Right ventricle myocardium inferior (tissue), 1 donor: ENCODE measurements at places on chromosomes 4 and X.

- DNase-seq: no peak
These were observed 44.6 kb upstream of the LEF1 start for GRCh38 chr4:108213308-108213707.

- DNase-seq: no peak
These were observed 41.1 kb upstream of the WDR1 start for GRCh38 chr4:10157478-10158332.

GRCh38 chrX:148363471-148364235 lies 136.8 kb upstream of the AFF2 start:
- DNase-seq: no peak

DNA sequence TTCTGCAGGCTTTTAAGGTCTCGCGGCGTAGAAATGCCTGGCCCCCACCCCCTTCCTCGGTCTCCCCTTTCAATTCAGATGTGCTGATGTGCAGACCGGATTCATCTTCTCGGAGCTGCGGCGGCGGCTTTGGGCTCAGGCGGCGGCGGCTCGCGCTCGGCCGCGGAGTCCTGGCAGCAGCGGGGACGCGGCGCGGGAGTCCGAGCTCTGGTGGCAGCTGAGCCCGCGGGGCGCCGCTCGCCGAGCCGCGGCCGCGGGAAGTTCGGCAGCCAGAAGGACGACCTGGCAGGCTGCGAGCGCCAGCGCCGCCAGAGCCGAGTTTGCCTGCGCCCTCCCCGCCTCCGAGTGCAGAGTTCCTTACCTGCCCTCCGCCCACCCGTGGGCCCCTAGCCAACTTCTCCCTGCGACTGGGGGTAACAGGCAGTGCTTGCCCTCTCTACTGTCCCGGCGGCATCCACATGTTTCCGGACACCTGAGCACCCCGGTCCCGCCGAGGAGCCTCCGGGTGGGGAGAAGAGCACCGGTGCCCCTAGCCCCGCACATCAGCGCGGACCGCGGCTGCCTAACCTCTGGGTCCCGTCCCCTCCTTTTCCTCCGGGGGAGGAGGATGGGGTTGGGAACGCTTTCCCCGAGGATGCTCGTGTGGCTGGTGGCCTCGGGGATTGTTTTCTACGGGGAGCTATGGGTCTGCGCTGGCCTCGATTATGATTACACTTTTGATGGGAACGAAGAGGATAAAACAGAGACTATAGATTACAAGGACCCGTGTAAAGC lies 448 bp downstream of the TLL1 start:
- DNase-seq: peak; percentile 71

- DNase-seq: no peak
These were observed 7.3 kb downstream of the SUV39H1 start for GRCh38 chrX:48703642-48704481.

GRCh38 chr4:76712564-76712963 lies 185.4 kb downstream of the SOWAHB start:
- DNase-seq: no peak

GRCh38 chr4:158065603-158066002 lies 107.2 kb downstream of the GASK1B start:
- DNase-seq: no peak

- no peak for DNase-seq
These were observed 63.8 kb upstream of the ANXA10 start for GRCh38 chr4:168028568-168028967.

DNA sequence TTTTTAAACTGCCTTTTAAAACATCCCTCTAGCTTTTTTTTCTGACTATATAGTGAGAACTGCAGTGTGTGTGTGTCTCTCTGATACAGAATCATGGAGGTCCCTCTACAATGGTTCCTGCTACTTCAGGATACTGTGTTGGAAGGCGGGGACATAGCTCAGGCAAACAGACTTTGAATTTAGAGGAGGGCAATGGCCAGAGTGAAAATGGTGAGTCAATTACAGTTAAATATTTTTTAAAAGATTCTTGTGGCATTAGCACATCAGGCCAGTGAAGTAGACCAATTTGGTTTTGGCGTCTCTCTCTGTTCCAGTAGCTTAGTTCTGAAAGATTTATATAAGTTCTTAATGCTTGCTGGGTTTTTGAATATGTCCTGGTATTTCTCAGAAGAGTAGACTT lies 47.1 kb downstream of the ALG13 start:
- DNase-seq: no peak

- no peak for DNase-seq
These were observed 71.5 kb downstream of the AFF1 start for GRCh38 chr4:87006426-87006675.

DNA sequence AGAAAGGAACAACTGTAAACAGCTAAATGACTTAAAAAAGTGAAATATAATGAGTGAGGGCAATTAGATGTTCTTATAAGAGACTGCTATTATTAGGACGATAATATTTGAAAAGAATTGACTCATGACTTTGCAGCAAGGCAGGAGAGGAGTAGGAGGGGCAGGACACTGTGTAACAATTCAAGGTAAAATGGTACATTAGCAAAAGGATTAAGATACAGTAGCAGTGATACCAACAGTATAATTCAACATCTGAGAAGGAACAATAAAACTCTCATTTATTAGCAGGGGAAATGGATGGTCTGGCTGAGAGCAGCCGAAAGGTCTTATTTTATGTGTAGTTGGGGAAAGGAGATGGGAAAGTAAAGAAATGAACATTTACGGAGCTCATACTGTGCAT lies 315.5 kb upstream of the BOD1L1 start:
- no peak for DNase-seq

DNA sequence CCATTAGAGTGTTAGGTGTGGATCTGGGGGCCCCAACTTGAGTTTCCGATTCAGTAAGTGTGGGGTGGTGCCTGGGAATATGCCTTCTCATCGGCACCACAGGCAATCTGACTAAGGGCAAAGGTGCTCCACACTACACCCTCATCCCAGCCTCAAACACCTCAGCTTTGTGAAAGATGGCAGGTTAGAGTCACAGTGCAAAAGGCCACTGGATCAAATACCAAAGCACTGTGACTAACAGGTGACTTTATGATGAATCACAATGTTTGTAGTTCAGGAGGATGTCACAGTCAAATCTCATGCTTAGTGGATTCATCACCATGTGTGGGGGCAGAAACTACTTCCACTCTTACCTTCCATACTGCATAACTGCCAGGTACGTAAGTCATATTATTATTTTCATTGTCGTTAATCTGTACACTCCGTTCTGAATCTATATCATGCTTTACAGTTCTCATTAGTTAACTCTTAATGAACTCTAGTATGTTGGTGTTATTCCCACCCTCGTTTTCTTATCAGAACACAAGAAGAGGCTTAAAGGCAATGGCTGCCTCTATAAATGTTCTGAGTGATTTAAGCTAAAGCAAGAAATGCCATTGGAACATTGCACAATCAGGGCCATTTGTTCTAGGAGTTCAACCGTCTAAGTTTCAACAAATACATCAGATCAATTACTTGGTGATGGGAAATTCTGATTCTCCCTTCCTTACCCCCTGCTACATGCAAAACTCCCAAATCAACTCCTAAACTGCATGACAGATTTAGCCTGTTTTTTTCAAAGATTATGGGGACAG lies 50.2 kb downstream of the PRKG2 start:
- DNase-seq: no peak

DNA sequence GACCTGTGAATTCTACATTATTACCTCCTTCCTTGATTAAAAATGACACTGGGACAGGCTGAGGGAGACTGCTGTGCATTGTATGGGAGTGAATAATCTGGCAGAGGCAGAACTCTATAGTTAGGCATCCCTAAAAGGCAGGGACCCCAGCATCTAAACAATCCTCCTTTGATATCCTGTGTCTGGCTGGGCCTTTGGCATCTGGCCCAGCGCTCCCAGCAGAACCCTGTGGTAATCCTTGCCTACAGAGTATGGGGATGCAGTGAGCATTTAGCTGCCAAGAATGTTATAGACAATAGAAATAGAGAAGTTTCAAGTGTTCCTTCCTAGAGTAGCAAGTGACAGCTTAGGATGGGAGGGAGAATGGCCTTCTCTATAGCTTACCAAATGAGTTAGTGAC lies 38.5 kb downstream of the ZCCHC12 start:
- DNase-seq: no peak

DNA sequence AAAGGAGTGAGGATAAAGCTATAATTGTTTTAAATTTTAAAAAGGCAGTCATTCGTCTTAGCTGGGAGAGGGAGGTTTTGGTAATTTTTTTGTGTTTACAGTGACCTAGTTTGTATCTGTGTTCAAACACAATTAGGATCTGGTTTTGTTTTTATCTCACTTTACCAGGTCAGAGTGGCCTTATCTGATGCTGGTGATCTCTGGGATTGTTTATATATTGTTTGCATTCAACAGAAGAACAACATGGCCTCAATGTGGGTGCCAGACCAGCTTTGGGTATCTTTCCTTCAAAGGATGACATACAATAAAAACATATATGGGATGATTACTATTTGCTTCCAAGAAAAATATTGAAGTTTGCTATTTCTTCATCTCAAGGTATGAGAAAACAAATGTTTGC lies 272.2 kb upstream of the UGT8 start:
- no peak for DNase-seq

DNA sequence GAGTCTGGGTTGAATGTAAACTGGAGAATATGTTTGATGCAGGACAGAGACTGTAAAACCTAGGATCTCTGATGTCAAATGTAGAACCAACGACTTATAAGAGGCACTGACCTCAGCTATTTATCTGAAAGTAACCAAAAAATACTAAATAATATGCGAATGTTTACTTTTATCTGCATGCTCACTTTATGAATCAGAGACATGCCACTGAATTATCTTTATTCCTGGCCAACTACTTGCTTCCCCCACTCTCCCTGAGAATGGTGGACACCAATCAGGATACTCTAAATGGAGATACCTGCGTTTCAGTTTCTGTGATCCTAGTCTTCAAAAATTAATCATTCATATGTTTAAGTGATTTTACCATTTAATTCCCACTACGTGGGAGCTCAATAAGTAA lies 1038.4 kb upstream of the PABPC4L start:
- DNase-seq: no peak

DNA sequence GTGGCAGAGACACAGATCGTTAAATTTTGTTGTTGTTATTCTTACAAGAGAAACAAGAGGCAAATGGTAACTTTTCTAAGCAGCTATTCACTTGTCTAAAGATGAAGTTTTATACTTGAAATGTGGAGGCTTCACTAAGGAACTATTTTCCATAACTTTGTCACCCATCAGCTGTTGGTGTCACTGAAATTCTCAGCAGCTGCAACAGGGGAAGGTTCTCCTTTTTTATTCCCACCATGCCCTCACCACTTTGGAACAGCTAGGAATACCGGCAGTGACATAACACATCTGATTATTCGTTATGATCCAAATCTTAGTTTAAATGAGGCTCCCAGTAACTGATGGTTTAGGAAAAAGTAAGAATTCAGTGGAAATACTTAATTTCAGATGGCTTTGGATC lies 147.0 kb upstream of the LEF1 start:
- DNase-seq: no peak

DNA sequence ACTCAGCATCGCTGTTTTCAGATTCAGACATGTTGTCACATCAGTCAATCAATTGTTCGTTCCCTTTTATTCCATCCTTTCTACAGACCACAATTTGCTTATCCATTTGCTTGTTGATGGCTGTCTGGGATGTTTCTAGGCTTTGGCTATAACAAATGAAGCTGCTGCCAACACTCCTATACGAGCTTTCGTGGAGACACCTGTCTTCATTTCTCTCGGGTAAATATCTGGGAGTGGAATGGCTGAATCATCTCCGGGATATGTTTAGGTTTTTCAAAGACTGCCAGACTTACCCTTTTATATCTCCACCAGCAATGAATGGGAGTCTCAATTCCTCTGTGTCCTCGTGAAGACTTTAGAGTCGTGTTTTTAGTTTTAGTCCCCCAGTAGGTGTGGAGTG lies 118.9 kb downstream of the SORCS2 start:
- DNase-seq: no peak

DNA sequence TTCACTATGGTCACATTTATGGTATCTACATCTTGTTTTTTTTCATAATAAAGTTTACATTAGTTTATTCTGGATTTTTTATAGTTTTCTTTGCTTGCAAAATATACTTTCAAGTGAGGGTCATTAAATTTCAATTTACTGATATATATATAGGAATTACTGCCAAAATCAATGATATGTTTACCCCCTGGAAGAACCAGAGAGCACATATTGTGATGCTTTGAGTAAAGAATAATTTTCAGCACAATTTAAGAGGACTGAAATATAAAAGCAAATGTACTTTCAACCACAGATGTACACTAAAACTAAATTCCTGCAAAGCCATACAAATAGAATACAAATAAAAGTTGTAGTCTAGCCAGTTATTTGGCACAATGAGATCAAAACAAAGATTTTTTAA lies 242.2 kb upstream of the PCDH18 start:
- DNase-seq: no peak

DNA sequence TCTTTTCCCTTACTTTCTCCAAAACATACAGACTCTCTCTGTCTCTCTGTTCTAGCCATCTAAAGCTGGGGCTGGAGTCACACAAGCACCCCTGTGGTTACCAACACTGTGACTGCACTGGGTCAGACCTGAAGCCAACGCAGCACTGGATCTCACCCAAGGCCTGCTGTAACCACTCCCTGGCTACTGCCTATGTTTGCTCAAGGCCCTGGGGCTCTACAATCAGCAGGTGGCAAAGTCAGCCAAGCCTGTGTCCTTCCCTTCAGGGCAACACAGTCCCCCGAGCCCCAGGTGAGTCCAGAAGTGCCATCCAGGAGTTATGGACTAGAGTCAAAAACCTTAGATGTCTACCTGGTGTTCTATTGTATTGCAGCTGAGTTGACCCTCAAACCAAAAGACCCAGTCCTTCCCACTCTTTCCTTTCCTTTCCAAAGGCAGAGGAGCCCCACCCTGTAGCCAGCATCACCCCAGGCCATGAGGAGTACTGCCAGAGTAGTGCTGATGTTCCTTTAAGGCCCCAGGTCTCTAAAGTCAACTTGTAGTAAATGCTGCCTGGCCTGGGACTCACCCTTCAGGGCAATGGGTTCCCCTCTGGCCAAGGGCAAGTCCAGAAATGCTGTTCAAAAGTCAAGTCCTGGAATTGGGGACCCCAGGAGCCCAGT lies 58.8 kb upstream of the RAP2C start:
- no peak for DNase-seq

DNA sequence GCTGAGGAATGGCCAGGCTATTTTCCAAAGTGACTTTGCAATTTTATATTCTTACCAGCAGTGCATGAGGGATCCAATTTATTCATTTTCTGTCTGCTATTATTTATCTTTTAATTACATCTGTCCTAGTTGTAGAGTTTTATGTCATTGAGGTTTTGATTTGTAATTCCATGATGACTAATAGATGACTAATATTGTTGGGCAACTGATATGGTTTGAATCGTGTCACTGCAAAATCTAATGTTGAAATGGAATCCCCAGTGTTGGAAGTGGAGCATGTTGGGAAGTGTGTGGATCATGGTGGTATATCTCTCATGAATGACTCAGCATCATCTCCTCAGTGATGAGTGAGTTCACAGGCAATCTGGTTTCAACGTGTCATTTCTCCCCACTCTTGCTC lies 201.5 kb downstream of the TBX22 start:
- no peak for DNase-seq

DNA sequence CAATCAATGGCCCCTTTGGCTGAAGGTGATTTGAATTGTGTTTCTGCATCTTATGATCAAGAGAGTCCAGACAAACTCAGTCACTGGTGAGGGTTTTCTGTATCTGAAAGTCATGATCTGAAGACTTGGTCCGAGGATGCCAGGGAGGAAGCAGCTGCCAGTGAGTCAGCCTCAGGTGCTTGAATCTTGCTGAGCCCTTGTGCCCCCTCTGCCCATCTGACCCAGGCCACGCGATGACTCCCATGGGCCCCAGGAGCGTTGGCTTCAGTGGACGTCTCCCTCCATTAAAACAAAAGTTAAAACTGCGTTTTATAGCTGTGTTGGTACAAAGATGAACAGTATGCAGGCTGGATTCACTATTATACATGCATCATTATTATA lies 62.0 kb downstream of the HTRA3 start:
- no peak for DNase-seq
